Activated CD8-positive, alpha-beta memory T cell treated with anti-CD3 and anti-CD28 coated beads for 4 hours (primary cell): ENCODE measurements at places on chromosomes 1 and 21.

DNA sequence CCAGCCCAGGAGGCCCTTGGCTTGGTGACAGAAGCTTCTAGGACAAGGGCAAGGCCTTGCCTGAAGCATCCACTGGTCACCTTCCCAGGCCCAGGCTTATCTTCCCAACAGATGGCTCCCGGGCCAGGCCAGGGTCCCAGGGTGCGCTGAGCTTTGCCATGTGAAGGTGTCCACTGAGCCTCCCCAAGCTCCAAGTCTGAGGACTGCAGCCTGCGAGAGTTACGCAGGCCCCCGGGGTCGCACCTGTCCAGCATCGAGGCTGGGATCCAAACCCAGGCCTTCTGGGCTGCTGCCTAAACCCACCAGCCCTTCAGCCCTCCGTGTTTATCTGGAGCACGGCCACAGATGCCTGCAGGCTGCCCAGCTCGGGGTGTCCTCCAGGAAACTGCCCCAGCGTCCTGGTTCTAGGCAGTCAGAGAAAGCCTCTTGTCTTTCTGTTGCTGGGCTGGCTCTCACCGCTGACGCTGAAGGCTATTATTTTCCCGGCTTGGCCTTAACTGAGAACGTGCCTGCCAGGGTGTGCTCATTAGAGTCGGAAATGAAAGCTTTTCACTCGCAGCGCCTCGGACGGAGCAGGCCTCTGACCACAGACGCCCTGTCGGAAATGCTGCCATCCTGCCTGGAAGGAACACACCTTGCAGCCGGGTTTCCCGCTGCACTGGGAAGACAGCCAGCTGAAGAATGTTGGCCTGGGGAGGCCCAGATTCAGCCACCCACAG lies 71.4 kb downstream of the MEGF6 start:
- DNase-seq = no peak

GRCh38 chr1:55311057-55311641 lies 96.0 kb upstream of the USP24 start:
- no peak for DNase-seq

- no peak for DNase-seq
Observed at GRCh38 chr1:59139396-59139795, 157.5 kb upstream of the FGGY start.

- no peak for DNase-seq
Observed at GRCh38 chr1:63928186-63929105, 154.6 kb downstream of the ROR1 start.

- DNase-seq = no peak
Observed at GRCh38 chr21:36792505-36792967, 93.6 kb downstream of the SIM2 start.

- DNase-seq = no peak
Observed at GRCh38 chr21:39095681-39096080, 87.6 kb downstream of the PSMG1 start.

DNA sequence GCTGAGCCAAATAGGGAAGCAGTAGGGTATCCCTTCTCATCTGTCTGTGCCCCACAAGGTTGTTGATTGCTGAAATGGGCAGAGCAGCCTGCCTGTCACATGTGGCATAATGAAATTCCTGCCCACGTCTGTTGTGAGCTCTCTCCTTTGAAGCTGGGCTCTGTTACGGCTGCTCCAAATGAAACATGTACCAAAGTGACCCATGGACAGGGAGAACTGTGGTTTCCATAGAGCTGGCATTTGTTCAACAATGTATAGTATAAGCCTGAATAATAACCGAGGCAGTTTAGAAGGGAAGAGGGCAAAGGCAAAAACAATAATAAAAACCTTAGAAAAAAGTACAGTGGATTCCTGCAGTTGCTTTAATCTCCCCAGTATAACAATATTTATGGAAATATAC lies 149.7 kb downstream of the LYPLAL1 start:
- no peak for DNase-seq

- no peak for DNase-seq
Observed at GRCh38 chr21:37195059-37195458, 72.1 kb downstream of the VPS26C start.

GRCh38 chr1:201405484-201405831 lies 6.3 kb upstream of the LAD1 start:
- DNase-seq = no peak

- no peak for DNase-seq
Observed at GRCh38 chr1:94773931-94774422, 46.2 kb upstream of the SLC44A3 start.

DNA sequence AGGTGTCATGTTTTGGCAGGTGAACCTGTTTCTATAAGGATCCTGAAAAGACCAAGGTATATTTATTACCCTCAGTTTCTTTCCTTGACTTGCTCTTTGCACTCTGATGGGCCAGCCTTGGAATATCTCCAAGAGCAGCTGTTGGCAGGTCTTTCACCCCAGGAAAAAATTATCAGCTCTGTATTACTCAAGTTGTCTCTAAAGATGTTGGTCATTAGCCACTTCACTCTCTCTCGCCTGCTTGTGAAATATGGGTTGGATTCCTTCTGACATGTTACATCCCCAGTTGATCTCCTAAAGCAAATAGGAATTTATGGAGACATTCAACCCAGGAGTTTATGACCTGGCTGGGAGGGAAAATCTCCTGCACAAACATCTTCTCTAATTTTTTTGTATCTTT lies 85.9 kb downstream of the KCNJ15 start:
- no peak for DNase-seq

DNA sequence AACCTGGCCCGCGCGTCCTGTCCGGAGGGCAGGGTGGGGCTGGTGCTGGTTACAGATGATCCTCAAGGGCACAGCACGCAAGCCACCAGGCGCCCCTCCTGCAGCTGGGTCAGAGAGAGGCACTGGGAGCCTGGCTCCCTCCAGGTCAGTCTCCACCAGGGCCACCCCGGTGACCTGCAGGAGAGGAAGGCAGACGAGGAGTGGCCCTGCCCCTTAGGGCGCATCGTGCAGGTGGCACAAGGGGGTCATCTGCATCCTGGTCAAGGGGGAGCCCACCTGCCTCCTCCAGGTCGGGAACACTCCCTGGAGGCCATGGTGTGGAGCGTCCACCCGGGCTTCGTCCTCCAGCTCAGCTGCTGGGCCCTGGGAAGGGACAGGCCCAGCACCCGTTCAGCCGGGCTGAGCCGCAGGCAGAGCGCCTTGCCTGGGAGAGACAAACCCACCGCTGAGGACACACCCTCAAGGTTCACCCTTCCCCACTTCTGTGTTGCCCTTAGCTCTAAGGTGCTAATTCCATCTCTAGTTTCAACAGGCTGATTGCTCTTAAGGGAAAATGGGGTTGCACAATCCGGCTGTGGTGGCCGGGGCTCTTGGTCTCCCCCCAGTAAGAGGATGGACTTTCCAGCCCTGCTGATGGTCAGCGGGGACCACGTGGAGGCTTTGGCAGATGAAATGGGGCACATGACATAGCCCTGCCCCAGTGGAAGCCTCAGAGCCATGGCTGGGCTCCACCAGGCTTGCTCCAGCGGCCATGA lies 63.2 kb downstream of the SIK1 start:
- no peak for DNase-seq

DNA sequence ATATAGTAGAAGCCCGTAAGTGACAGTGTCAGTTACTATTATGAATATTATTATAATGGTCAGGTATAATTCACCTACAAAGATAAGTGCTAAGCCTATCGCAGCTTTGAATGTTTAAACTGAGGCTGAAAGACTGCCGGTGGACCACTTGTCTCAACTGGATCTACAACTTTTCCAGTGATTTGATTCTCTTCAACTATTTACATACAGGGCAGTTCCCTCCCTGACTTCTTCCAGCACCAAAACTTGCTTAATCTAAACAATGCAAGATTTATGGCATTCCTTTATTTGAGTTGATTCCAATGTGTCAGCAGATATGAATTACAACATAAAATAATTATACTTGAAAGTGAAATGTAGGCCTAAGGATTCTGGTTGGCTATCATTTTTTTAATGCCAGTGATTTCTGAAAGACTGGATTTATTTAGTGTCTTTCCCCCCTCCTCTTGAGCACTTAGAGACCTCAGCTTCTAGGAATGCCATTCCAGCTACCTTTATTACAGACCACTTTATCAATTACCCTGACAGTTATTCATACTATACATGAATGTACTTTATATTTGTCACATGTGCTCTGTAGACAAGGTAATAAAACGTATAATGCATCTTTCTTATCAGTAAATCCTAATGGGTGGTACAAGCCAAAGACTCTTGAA lies 153.3 kb upstream of the C8B start:
- DNase-seq = no peak

DNA sequence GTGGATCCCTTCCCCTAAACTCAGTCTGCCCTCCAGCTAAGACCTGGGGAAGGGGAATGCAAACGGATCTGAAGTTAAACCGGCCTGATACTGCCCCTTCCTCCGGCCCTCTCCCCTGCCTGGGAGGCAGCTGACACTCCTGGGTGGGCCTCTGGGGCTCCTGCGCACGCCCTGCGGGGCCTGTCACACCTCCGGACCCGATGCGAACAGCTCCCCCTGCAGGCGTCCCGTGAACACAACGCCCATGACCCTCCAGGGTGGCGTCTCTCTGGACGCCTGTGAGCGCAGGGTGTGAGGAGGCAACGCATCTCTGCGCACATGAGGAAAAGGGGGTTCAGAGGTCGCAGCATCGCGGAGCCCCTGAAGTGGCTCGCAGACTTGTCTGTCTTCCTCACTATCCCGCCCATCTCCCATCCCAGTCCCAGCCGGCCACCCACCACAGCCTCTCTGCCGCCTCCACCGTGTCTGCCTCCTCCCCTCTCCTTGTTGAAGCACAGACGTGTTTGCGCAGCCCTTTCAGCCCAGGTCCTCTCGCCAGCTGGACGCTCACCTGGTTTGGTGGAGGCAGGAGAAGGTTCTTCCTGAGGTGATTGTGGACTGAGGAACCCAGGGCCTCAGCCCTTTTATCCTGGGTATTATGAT lies 421 bp upstream of the LCE3A start:
- DNase-seq = no peak

DNA sequence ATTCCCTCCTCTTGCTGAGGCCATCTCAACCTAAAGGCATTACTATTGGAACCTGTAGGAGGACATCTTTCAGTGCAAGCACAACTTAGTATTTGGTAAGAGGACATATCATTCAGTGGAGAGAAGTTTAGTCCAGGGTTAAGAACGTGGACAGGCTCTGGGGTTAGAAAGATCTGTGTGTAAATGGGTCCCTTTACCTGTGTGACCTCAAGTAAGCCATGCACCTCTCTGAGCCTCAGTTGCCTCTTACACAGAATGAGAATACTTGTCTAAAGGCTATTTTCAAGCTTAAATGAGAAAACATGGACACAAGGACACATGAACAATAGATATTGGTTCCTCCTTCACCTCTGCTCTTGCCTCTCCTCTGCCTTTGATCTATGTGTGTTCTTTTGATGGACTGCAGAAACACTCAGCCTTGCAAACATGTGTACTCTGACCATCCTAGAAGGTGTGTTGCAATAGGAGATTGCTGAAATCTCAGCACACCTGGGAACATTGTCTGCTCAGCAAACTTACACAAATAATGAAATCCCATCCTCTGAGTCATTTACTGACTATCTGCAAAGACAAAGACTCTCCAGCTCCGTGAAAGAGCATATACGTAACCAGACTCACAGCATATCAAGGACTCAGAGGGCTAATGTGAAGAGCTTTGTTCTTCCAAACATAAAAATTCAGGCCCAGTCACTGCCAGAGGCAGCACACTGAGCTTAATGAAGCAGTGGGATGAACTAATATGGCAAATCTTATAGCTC lies 143.8 kb downstream of the DAB1 start:
- DNase-seq = no peak

GRCh38 chr1:28613175-28613574 lies 21.1 kb downstream of the RAB42 start:
- no peak for DNase-seq

DNA sequence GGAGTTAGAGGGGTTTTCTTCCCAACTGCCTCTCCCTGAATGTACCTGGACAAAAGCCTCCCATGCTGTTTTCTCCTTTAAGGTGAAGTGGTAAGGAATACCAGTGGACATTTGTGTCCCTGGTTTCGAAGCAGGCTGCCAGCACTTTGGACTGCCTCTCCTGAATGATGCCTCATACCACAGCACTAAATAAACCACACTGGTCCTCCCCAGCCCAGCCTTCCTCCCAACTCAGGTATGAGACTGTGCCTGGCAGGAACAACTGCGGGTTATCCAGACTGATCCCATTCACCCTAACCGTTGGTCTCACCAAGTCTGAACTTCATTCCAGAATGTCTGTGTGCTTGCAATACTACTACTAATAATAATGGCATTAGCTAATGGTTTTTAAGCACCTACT lies 9.3 kb downstream of the COQ8A start:
- DNase-seq = no peak

- no peak for DNase-seq
Observed at GRCh38 chr1:71086331-71086730, 5.5 kb upstream of the ZRANB2 start.

DNA sequence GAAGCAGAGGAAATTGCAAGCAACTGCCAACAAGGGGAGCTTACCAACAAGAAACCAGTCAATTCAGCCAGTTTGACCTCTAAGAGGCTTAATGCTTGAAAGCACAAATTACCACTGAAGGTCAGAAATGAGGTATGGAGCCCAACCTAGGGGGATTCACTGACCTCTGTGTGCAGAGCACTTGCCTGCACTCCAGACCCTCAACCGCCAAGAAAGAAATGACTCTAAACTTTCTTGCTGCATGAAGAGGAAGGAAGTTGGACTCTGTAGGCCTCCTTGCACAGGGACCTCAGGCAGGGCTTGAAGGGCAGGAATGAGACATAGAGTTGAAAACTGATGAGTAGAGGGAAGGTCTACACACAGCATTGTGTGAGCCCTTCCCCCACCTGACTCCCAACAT lies 10.0 kb downstream of the ARMH1 start:
- DNase-seq = no peak

GRCh38 chr21:42609811-42610210 lies 43.6 kb upstream of the PDE9A start:
- DNase-seq = no peak

GRCh38 chr1:205579711-205580110 lies 52.1 kb downstream of the ELK4 start:
- DNase-seq = no peak

DNA sequence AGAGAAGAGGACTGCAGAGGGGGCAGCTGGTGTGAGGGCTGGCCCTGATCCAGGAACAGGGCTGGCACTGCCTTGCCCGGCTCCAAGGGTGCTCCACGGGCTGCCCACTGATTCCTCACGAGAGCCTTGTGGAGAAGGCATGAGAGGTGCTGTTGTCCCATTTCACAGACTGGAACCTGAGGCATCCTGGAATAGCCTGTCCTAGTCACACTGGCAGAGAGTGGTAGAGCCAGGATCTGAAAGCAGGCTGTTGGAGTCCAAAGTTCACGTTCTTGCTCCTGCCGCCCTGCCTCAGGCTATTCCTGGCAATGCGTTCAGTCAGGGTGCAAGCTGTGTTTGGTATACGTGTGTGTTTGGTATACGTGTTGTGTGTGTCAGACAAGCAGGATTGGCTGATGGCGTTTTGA lies 1.8 kb downstream of the RER1 start:
- DNase-seq = no peak

DNA sequence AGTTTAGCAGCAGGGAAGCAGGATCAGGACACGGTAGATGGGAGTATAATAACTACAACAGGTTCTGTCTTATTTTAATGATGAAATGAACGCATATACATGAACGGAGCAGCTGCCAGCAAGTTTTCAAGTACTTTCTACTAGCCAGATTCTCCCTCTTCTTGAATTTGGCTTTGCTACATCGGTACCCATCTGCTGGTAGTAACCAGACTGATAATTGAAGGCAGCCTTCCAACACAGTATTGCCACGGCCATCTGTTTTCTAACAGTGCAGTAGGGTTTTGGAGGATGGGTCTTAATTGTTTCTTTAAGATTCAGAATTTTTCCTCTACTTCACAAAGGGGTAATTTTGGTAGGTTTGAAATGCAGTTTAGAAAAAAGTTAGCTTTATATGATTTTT lies 33.4 kb downstream of the CENPF start:
- DNase-seq = no peak
